H1 (cell line): ENCODE measurements at places on chromosomes 16 and 17. TPM values are rescaled to one million over a fixed set of nuclear protein-coding genes. Genes with fewer than 3 reads are reported as not detected.

The CEP295NL gene
- 0.05 and 0.06 TPM in 2 replicates for polyA plus RNA-seq

- no peaks in the 10 kb centered on the region for H3K27me3 ChIP-seq
- peaks cover 6% of the 10 kb centered on the region for H3K4me1 ChIP-seq
- H3K36me3 ChIP-seq, result no peaks in the 10 kb centered on the region
These were observed 12.1 kb downstream of the TEKT5 start for GRCh38 chr16:10682604-10683003.

- H3K36me3 ChIP-seq, result no peaks in the 10 kb centered on the region
- no peaks in the 10 kb centered on the region for H3K27me3 ChIP-seq
- no peak for DNase-seq
- H3K27ac ChIP-seq, result no peak overlapping the region
- H3K4me1 ChIP-seq, result no peaks in the 10 kb centered on the region
- H3K4me3 ChIP-seq, result no peak overlapping the region
These were observed 11.6 kb downstream of the EFCAB13 start for GRCh38 chr17:47335101-47335936.

The KRT32 gene
- not detected in 2 replicates for polyA plus RNA-seq

GRCh38 chr17:19724501-19725420, 8.4 kb upstream of the SLC47A2 start:
- no peak overlapping the region for H3K4me3 ChIP-seq
- no peaks in the 10 kb centered on the region for H3K36me3 ChIP-seq
- no peak overlapping the region for H3K27ac ChIP-seq
- DNase-seq, result no peak
- no peaks in the 10 kb centered on the region for H3K4me1 ChIP-seq

- H3K27me3 ChIP-seq, result no peaks in the 10 kb centered on the region
- DNase-seq, result no peak
- peaks cover 51% of the 10 kb centered on the region for H3K36me3 ChIP-seq
- H3K4me3 ChIP-seq, result no peak overlapping the region
- H3K4me1 ChIP-seq, result no peaks in the 10 kb centered on the region
These were observed 15.4 kb downstream of the COG1 start for GRCh38 chr17:73208139-73208827.

- H3K27me3 ChIP-seq, result no peaks in the 10 kb centered on the region
- H3K27ac ChIP-seq, result no peak overlapping the region
- no peaks in the 10 kb centered on the region for H3K36me3 ChIP-seq
- H3K4me1 ChIP-seq, result peaks cover 3% of the 10 kb centered on the region
These were observed 126.1 kb downstream of the PITPNC1 start for GRCh38 chr17:67503184-67503583.

- H3K36me3 ChIP-seq, result no peaks in the 10 kb centered on the region
- H3K4me3 ChIP-seq, result no peak overlapping the region
- DNase-seq, result no peak
- H3K4me1 ChIP-seq, result no peaks in the 10 kb centered on the region
These were observed 116.3 kb downstream of the USP22 start for GRCh38 chr17:20926532-20926931.

- H3K36me3 ChIP-seq, result no peaks in the 10 kb centered on the region
- peak within 1 kb of the TSS; percentile 44 for H3K4me3 ChIP-seq
- no peak for DNase-seq
- no peak within 1 kb of the TSS for H3K27ac ChIP-seq
These were observed at the start of gene HOXB4 for GRCh38 chr17:48577946-48578615. Gene HOXB4 (minus strand): TSS chr17:48578350. CDS start chr17:48578319, 31 bp downstream.

The SHBG gene
- 1.1 and 1.3 TPM in 2 replicates for polyA plus RNA-seq

DNA sequence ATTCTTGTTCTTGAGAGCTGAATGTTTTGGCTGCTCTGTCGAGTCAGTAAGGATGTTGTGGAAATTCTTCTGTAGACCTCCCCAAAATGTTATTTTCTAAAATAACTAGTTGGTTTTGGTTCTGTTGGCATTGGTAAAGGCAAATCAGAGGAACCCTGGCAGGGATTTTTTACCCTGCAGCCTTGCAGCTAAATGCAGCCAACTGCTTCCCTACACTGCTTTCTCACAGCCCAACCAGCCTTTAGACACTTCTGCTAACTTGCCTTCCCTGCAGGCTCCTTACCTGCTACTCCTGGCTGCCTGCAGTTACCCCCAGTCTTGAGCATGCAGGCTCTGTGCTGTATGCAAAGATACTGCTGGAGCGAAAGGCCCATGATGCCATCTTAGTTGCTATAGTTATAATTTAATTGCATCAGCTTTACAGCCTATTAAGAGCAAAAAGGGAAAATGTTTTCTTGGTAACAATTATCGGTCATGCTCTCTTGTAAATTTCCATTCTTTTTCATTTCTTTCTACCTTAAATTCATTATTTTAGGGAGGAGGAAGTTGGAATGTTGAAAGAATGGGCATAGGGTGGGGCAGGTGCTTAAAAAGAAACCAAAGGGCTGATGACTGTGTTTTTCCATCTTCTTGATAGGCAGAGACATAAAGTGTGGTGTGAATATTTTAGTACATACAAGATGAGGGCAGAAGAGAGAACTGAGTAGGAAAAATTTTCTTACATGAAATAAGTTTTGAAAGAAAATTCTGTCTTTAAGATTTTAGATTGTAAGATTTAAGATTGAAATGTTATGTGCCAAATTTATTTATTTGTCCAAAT, 20.0 kb downstream of the NUP93 start:
- no peak overlapping the region for H3K4me3 ChIP-seq
- no peaks in the 10 kb centered on the region for H3K4me1 ChIP-seq
- DNase-seq, result no peak
- peaks cover 19% of the 10 kb centered on the region for H3K36me3 ChIP-seq
- no peaks in the 10 kb centered on the region for H3K27me3 ChIP-seq
- no peak overlapping the region for H3K27ac ChIP-seq

The KRT39 gene
- polyA plus RNA-seq, result not detected in 2 replicates

The TXNDC17 gene
- 410 TPM in 2 replicates for polyA plus RNA-seq

GRCh38 chr17:16463358-16464302, 28.4 kb downstream of the LRRC75A start:
- H3K36me3 ChIP-seq, result no peaks in the 10 kb centered on the region
- H3K4me3 ChIP-seq, result no peak overlapping the region
- peaks cover 9% of the 10 kb centered on the region for H3K4me1 ChIP-seq
- no peak overlapping the region for H3K27ac ChIP-seq
- DNase-seq, result no peak
- H3K27me3 ChIP-seq, result no peaks in the 10 kb centered on the region

DNA sequence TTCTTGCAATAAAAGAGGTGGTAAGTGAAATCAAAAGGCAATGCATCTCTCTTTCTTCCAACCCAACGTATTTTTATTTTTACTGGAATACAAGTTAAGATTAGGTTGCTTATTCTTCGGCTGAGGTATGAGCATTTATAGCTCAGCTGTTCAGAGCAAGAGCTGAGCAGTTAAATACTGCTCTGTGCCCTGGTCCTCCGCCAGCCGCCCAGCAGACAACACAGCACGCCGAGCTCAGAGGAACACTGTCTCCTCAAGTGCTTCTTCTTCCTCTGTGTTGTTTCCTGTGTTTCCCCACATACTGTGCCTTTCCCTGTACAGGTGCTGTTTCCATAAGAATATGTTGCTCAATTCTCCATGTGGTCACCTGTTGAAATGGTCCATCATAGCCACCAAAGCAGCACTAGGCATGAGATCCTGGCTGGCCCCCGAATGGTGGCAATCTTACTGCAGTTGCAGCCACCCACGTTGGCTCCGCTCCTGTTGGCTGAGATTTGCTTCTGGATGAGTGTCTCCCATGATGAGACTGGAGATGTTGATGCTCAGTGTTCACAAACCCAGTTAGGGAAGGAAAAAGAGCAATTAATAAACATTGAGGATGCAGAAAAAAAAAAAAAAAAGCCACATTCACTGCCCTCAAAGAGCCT, 515.3 kb downstream of the GRIN2A start:
- peaks cover 60% of the 10 kb centered on the region for H3K36me3 ChIP-seq
- no peaks in the 10 kb centered on the region for H3K27me3 ChIP-seq
- DNase-seq, result no peak
- no peak overlapping the region for H3K4me3 ChIP-seq
- H3K27ac ChIP-seq, result no peak overlapping the region

The KRT24 gene
- polyA plus RNA-seq, result not detected in 2 replicates

GRCh38 chr16:13138528-13138927, 237.1 kb downstream of the SHISA9 start:
- H3K4me1 ChIP-seq, result no peaks in the 10 kb centered on the region
- no peak overlapping the region for H3K4me3 ChIP-seq
- no peaks in the 10 kb centered on the region for H3K36me3 ChIP-seq

- H3K27me3 ChIP-seq, result no peaks in the 10 kb centered on the region
- H3K36me3 ChIP-seq, result no peaks in the 10 kb centered on the region
- H3K27ac ChIP-seq, result no peak overlapping the region
- no peaks in the 10 kb centered on the region for H3K4me1 ChIP-seq
- DNase-seq, result no peak
These were observed 542.1 kb downstream of the XYLT1 start for GRCh38 chr16:16928532-16929109.

The RASL10B gene
- polyA plus RNA-seq, result 17.5 and 21.8 TPM in 2 replicates

DNA sequence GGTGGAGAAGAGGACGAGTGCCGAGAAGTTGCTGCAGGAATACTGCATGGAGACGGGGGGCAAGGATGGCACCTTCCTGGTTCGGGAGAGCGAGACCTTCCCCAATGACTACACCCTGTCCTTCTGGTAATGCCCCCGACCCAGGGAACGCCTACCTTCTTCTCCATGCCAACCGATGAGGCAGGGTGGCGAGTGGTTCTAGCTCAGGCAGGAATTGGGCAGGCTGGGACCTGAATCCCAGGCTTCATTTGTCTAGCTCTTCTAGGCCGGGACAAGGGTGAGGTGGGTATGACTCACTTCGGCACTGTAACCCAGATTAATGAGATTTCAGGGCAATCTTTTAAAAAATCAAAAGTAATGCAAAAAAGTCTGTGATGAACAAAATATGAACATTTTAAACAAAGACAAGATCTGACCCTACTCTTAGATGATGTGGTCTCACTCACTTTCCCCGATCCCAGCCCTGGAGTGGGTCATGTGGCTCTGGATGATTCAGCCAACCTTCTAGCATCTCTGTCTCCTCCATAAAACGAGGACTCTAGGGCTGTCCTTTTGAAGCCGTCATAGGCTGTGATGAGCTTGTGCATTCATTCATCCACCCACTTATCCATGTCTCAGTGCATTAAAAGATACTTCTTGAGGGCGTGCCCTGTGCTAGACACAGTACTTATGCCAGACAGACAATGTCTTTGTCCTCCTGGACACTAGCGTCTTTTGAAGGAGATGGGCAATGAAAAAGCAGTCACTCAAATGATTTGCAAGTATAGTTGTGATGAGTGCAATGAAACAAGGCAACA, 102.6 kb downstream of the SDR42E1 start:
- no peaks in the 10 kb centered on the region for H3K36me3 ChIP-seq
- no peaks in the 10 kb centered on the region for H3K4me1 ChIP-seq
- no peak overlapping the region for H3K27ac ChIP-seq
- no peaks in the 10 kb centered on the region for H3K27me3 ChIP-seq
- no peak overlapping the region for H3K4me3 ChIP-seq

DNA sequence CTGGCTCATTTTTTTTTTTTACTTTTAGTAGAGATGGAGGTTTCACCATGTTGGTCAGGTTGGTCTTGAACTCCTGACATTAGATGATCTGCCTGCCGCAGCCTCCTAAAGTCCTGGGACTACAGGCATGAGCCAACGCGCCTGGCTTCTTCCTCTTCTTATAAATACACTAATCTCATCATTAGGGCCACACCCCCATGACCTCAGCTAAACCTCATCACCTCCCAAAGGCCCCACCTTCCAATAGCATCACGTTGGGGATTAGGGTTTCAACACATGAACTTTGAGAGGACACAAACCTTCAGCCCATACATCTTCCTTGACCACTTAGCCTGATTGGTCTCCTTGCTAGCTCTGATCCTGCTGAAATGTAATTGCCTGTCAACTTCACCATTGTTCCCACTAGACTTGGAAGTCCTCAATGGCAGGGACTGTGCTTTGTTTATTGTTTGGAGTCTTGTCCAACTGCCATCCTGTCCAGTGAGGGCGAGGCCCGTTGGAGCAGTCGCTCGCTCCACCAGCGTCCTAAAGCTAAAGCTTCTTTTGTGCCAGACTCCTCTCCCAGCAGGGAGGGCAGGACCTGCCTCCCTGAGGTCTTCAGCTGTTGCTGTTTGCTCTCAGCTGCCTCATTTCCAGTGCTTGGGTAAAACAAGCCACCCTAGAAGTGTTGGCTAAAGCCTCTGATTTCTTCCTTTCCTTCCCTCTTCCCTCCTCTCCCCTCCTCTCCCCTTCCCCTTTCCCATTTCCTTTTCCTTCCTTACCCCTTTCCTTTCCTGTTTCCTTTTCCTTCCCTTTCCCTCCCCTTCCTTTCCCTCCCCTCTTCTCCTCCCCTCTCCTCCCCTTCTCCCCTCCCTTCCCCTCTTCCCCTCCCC, 85.3 kb downstream of the HAPSTR1 start:
- no peak overlapping the region for H3K4me3 ChIP-seq
- H3K27ac ChIP-seq, result no peak overlapping the region
- no peak for DNase-seq
- H3K36me3 ChIP-seq, result no peaks in the 10 kb centered on the region
- H3K4me1 ChIP-seq, result no peaks in the 10 kb centered on the region

The HSD11B2 gene
- polyA plus RNA-seq, result 32.9 and 41.9 TPM in 2 replicates

The FZD2 gene
- polyA plus RNA-seq, result 86.7 and 93.6 TPM in 2 replicates

GRCh38 chr17:57605675-57606105, 139.4 kb downstream of the CCDC182 start:
- no peak for DNase-seq
- H3K27ac ChIP-seq, result no peak overlapping the region
- no peaks in the 10 kb centered on the region for H3K27me3 ChIP-seq
- peaks cover 8% of the 10 kb centered on the region for H3K4me1 ChIP-seq
- no peak overlapping the region for H3K4me3 ChIP-seq

- peaks cover 15% of the 10 kb centered on the region for H3K4me1 ChIP-seq
- H3K4me3 ChIP-seq, result no peak overlapping the region
- peaks cover 11% of the 10 kb centered on the region for H3K36me3 ChIP-seq
- DNase-seq, result no peak
These were observed 57.3 kb downstream of the COG7 start for GRCh38 chr16:23395732-23396131.

The OR3A3 gene
- polyA plus RNA-seq, result not detected in 2 replicates

DNA sequence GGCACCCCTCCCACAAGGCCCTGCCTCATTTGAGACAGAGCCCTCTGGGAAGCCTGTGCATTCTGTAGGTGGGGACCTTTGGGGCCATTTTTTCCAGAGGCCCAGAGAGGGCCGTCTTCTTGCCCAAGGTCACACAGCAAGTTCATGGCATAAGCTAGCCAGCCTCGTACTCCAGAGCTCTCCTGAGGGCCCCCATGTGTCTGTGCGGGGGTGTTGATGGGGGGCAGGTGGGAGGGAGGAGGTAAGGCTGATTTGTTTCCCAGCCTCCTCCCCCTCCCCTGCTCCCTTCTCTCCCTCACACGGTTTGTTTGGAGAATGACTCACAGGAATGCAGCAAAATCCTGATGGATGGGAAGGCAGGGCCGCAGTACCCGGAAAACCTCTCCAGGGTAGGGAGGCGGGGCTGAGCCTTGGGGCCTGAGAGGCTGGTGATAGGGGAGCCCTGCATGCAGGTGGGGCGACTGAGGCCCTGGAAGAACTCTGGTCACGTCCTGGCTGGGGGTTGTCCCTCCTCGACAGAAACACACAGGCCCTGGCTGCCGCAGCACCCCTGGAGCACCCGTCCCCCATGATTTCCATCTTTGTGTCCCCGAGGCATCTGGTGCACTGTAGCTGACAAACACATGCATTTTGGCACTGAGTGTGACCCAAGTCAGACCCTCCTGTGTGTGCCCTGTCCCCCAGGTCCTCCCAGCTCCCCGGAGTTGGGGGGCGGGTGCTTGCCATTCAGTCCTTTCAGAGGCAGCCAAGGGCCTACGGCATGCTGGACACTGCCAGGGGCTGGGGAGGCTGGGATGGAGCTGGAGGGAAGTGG, 29.7 kb downstream of the RAI1 start:
- peak; percentile 74 for DNase-seq
- peaks cover 35% of the 10 kb centered on the region for H3K27me3 ChIP-seq
- H3K27ac ChIP-seq, result no peak overlapping the region
- no peaks in the 10 kb centered on the region for H3K36me3 ChIP-seq
- peaks cover 40% of the 10 kb centered on the region for H3K4me1 ChIP-seq
- no peak overlapping the region for H3K4me3 ChIP-seq

- no peak for DNase-seq
- no peaks in the 10 kb centered on the region for H3K36me3 ChIP-seq
- H3K4me3 ChIP-seq, result no peak overlapping the region
- no peaks in the 10 kb centered on the region for H3K27me3 ChIP-seq
- no peaks in the 10 kb centered on the region; the same call in 1 of the 2 replicates for H3K4me1 ChIP-seq
These were observed 10.8 kb downstream of the ATP2C2 start for GRCh38 chr16:84379008-84379708.
